Renal cortex interstitium (tissue), 15 donors: ENCODE measurements at places on chromosomes 4 and X. TPM values are rescaled to one million over a fixed set of nuclear protein-coding genes. Genes with fewer than 3 reads are reported as not detected.

L1CAM gene
- polyA plus RNA-seq, result 57.4 TPM

ODAPH gene
- polyA plus RNA-seq, result not detected

PPEF2 gene
- not detected for polyA plus RNA-seq

SRD5A3 gene
- 20.8 TPM for polyA plus RNA-seq

MTCP1 gene
- polyA plus RNA-seq, result 18.8 TPM

IDH3G gene
- 69.9 TPM for polyA plus RNA-seq

SSX3 gene
- polyA plus RNA-seq, result not detected

SATL1 gene
- 0.56 TPM for polyA plus RNA-seq

HTN3 gene
- polyA plus RNA-seq, result not detected

CSN1S1 gene
- not detected for polyA plus RNA-seq

ATP2B3 gene
- 0.17 TPM for polyA plus RNA-seq

BST1 gene
- polyA plus RNA-seq, result 16.7 TPM

XAGE5 gene
- polyA plus RNA-seq, result not detected

HTR2C gene
- polyA plus RNA-seq, result 0.51 TPM

LIMCH1 gene
- polyA plus RNA-seq, result 92.8 TPM

AVPR2 gene
- 0.78 TPM for polyA plus RNA-seq

EXOC1L gene
- not detected for polyA plus RNA-seq
